ENCODE measurements at places on chromosomes 16 and 17.

- no peak for DNase-seq
Observed at GRCh38 chr17:80765241-80765961, 220.8 kb downstream of the RPTOR start.

DNA sequence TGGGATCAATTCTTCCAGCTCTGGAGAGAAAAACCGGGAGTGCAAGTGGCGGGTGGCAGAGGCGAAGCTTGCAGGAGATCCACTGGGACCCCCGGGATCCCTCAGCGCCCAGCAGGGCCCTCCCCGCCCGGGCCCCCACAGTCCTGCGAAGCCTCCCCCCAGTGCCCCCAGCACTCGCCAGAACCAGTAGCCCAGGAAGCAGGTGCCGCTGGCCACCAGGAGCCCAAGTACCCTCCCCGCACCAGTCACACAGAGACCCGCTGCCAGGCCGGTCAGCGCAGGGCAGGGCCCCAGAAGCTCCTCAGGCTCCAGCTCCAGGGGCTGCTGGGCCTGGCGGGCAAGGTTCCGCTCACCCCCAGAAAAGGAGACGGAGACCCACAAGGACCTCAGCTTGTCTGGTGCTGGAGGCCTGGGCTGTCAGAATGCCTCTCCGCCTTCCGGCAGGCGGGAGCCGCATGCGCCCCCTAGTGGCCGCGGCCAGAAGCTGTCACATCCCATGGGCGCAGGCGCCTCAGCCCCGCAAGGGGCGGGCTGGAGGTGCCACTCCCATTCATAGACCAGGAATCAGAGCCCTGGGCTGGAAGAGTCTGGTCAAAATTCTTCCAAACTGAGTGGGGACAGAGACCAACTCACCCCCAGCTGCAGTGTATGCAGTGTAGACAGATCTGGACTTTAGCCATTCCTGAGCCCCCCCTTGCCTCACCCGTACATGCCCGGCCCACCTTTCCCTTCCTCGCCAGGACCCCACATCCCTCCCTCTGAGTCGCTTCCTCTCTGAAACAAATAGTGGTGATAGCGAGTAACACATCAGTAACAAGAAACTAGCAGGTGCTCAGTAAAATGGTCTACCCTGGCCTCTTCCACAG is 1002.3 kb downstream of the KCNJ18 start:
- DNase-seq, result no peak

DNA sequence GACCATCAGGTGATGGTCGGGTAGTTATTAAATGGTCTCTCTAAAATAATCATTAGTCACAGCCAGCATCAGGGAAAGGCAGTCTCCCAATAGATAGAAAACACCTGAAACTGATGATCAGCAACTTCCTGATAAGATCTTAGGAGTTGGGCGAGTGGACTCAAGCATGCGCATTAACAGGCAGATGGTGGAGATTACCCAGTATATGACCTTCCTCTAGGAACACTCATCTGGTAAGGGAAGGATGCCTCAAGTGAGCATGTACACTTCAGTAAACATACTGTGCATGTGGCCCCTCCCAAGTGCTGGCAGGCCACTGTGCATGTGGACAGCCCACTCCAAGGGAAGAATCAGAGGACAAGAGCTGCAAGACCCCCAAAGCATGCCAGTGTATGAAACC is 105.9 kb downstream of the ABCC12 start:
- no peak for DNase-seq

- peak; percentile 53 for DNase-seq
Observed at GRCh38 chr17:31269578-31269983, 27.5 kb downstream of the OMG start.

DNA sequence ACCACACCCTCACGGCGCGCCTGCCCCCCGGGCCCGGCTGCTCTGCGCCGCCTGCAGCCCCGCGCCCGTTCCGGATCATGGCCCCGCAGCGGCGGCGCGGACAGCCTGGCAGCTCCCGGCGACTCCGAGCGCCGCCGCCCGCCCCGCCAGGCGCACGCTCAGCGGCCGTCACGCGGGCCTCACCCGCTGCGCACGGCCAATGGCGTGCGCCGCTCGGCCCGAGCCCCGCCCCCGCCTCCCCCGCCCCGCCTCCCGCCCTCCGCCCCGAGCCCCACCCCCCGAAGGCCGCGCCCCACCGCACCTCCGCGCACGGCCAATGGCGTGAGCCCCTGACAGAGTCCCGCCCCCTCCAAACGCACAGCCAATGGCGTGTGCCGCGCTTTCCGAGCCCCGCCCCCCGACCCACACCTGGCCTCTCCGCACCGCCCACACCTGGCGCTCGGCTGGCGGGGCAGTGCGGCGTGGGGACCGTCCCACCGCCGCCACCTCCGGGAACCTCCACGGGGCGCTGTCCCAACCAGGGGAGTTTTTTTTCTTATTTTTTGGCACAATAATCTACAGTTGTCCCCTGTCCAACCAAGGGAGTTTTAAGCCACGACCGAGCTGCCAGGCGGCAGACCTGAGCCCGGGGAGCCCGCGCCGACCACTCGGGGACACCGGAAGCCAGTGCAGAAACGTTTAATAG is at the start of gene PCYT2:
TSS of gene PCYT2 (minus strand) at position 123 of the 685 bp plus-strand sequence. CDS start at position 79, 44 bp downstream.
- no peak for DNase-seq

DNA sequence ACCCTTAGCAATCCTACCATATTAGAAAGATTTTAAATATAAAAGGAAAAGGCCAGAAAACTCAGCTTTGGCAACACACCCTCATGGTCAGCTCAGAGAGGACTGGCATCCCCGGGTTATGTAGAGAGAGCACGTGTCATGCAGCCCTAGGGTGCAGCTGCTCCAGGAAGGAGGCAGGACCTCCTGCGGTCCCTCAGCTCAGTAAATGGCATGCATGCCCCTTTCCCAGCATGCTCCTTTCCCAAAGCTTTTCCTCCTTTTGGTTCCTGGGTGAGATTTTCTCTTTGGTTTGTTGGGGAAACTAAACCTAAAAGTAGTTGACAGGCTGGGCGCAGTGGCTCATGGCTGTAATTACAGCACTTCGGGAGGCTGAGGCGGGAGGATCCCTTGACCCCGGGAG is 3.9 kb downstream of the GAN start:
- DNase-seq, result no peak

DNA sequence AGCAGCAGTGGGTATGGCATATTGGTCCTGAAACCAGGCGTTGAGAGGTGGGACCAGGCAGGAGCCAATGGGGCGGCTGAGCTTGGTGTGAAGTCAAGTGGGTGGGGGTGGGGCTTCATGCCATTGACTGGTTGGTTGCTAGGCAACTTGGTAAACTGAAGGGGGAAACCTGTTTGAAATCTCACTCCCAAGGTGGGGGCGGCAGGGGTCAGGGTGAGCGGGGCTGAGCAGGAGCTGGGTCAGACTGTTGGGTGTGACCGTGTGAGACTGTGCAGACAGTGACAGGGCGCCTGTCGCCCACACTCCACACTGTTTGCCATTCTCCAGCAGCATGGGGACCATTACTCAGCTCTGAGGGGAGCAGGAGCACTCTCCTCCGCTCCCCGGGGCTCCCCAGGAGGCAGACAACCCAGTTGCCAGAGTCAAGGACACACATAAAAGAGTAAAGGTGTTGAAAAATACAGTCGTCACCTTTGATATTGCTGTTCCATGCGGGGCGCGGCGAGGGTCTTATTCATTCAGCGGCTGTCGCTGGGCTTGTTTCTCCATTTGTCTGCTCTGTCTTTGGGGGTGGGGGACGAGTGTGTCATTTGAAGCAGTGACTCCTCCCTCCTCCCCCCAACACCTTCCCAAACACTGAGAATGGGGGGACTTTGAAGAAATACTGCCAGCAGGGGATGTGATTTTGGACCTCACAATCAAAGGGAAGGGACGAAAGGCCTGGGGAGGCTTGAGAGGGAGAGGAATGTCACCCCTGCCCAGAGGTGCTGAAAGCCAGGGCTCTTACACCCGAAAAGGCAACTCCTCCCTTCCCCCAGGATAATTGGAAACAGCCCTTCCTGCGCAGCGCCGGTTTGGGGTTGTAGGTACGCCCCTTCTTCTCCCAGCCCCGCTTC is 1.2 kb upstream of the EFNB3 start:
- no peak for DNase-seq

GRCh38 chr16:85415196-85416090 is 197.7 kb upstream of the GSE1 start:
- DNase-seq, result no peak

- no peak for DNase-seq
Observed at GRCh38 chr16:49493836-49494235, 120.2 kb downstream of the C16orf78 start.

GRCh38 chr17:30964876-30965275 is 6.0 kb upstream of the RNF135 start:
- DNase-seq, result no peak

- DNase-seq, result peak; percentile 60
Observed at GRCh38 chr17:62627219-62627903, at the start of gene MRC2. Gene MRC2 (plus strand): TSS chr17:62627670. CDS start chr17:62627803, 133 bp downstream.

GRCh38 chr17:59244081-59244480 is 23.8 kb downstream of the GDPD1 start:
- no peak for DNase-seq

- DNase-seq, result no peak
Observed at GRCh38 chr16:11781773-11782172, 15.3 kb downstream of the ZC3H7A start.

DNA sequence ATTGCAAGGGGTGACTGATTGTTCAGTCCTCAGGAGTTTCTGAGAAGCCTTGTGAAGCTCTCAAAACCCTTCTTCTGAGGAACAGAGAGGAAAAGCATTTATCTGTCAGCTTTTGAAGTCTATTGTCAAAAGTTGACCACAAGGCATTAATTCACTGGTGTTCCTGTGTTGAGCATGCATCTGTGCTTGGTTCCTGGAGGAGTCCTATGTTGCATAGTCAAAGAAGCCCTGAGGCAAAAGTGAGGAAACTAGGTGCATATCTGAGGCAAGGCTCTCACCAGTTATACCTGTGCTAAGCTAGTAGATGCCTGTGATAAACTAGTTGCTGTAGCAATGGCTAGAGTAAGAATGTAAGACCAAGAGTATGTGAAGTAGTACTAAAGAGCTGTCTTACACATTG is 1.8 kb upstream of the HEATR6 start:
- no peak for DNase-seq

- no peak for DNase-seq
Observed at GRCh38 chr17:45895304-45895968, 1.1 kb downstream of the MAPT start.

DNA sequence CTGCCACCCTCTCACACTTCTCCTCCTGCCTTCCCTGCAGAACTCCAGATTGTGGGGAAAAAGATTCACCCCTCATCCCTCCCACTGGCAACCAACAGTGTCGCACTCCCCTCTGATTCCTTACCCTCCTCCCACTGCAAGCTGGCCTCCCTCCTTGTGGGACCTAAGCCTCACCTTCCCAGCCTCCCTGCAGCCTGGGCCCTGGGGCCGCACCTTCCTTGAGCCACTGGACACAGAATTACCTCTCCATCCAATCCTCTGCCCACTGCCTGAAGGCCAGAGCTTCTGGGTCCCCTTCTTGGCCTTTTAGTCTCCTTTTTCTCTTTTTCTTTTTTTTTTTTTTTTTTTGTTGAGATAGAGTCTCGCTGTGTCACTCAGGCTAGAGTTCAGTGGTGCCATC is 33.9 kb downstream of the NGFR start:
- DNase-seq, result no peak

DNA sequence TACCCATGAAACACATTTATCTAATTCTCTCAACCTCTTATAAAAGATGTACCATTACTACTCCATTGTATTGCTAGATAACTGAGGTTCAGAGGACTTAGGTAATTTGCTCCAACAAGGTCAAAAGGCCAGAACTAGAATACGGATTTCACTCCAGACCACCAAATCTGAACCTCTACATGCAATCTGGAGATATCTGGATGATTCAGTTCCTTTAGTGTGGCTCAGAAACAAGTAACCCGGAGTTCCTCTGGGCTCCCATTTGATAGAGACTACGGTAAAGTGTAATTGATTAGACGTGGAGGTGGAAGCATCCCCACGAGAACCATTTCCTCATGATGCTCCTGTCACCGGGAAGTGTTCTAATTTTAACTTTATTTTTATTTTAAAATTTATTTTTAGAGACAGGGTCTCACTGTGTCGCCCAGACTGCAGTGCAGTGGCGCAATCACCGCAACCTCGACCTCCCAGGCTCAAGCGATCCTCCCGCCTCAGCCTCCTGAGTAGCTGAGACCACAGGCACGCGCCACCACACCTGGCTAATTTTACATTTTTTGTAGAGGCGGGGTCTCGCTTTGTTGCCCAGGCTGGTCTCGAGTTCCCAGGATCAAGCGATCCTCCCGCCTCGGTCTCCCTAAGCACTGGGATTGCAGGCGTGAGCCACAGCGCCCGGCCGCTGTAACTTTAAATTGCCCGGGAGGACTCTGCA is 608 bp upstream of the COX10 start:
- no peak for DNase-seq

- no peak for DNase-seq
Observed at GRCh38 chr16:54417384-54417783, 130.8 kb upstream of the IRX3 start.

GRCh38 chr16:56977823-56978430 is 11.4 kb upstream of the NLRC5 start:
- DNase-seq, result no peak

- no peak for DNase-seq
Observed at GRCh38 chr16:1674306-1674705, 3.8 kb upstream of the JPT2 start.

DNA sequence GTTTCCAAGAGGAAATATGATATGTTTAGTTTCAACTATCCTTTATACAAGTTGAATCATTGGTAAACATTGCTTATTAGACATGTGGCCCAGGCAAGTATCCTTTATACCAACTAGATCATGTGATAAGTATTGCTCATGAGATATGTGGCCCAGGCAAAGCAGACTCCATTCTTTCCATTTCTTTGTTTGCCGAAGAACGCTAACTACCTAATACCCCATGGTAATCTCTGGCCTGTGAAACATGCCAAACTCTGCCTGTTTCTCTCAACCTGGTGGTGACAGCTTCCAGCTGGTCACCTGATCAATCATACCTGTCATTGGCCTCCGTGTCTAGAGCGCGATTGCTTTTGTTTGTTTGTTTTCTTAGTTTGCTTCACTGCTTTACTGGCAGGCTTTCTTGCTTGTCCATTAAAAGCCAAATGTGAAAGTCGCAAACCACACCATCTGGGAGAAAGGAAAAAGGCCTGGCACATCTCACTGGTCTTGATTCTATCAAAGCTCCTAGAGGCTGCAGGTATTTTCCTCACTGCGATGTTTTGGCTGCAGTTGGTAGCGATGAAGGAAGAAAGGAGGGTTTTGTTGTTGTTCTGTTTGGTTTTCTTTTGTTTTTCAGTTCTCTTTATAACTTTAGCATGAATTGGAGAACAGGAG is 686.2 kb downstream of the KCNJ2 start:
- DNase-seq, result peak; percentile 29

Measured in smooth muscle cell of the brain vasculature (primary cell).